T-helper 9 cell (primary cell): ENCODE measurements at places on chromosomes 5 and 9.

- no peak for DNase-seq
Measured at GRCh38 chr5:113161806-113162205, 185.2 kb downstream of the DCP2 start.

DNA sequence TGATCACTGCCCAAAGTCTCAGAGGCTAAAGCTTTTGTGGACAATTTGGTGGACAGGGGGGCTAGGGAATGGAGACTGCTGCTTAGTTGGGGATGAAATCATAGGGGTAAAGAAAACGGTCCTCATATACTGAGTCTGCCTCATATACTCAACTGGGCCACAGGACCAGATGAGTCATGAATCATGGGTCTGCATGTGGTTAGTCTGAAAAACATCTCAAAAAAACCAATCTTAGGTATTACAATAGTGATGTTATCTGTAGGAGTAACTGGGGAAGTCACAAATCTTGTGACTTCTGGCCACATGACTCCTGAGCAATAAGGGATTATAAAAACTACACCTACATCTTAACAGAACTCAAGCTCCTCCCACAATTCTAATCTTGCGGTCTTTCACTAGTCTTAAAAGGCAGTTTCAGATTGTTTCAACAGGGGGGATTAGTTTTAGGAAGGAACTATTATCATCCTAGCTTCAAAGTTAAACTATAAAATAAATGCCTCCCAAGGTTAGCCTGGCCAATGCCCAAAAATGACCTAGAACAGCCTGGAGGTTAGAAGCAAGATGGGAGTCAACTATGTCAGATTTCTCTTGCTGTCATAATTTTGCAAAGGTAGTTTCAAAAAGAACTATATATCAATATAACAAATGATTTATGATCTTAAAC, 17.5 kb downstream of the TMEM161B start:
- no peak for DNase-seq

DNA sequence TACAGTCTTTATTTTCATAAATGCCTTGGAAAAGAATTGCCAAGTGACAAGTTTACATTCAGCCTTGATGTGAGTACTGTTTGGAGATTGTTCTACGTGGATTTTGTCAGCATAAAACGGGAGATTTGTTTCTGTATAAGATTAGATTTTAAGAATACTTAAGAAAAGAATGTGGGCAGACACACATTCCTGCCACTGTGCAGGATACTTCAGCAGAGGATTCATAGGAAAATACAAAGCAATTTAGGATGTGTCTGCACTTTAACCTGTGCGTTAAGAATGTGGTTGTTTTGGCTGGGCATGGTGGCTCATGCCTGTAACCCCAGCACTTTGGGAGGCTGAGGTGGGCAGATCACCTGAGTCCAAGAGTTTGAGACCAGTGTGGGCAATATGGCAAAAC, 37.2 kb downstream of the GPR107 start:
- no peak for DNase-seq

DNA sequence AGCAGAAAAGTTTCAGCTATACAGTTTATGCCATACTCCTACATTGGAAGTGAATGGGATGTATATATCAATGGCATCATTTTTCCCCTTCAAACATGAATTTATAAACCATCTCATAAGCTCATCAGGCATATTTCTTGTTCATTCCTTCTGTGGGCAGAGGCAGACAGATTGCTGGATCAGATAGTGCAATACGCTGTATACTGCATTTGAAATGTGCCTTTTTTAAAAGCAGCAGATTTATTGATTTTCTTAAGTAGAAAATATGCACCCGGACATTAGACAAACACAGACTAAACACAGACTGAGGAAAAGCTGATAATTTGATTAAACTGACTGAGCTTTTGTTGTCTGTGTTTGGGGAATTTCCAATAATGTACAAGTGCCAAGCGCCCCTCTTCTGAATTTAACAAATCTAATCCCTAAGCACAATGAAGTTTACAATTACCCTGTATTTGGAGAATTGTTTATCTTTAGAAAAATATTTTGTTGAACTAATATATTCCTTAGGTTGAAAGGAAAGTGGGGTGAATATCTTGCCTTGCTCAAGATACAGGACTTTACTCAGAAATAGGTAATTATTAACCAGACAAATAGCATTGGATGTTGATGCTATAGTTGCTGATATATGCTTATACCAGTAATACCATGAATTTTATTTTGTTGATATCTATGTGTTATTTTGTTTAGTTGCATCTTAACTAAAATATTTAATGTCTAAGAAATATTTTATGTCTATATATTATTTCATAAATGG, 566.6 kb upstream of the MEF2C start:
- no peak for DNase-seq

GRCh38 chr5:77235846-77236721, 25.6 kb downstream of the PDE8B start:
- DNase-seq, result no peak

- DNase-seq, result no peak
Measured at GRCh38 chr5:54146916-54147315, 163.5 kb downstream of the ARL15 start.

DNA sequence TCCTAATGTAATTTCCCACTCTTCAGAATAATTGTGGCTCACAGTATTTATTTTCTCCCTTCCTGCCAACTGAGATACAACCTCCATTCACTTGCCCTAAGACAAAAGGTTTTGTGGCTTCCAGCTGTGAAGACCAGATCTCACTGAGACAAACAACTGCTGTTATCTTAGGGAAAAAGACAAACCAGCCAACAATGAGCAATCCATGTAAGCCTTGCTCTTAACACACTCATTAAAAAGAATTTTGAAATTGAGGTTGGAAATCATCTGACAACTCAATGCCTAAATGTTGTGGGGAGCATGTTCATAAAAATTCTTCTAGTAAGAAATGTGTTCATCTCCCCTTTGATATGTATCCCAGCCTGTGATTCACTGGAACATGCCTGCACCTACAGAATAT, 132.9 kb downstream of the ADAMTSL1 start:
- no peak for DNase-seq

DNA sequence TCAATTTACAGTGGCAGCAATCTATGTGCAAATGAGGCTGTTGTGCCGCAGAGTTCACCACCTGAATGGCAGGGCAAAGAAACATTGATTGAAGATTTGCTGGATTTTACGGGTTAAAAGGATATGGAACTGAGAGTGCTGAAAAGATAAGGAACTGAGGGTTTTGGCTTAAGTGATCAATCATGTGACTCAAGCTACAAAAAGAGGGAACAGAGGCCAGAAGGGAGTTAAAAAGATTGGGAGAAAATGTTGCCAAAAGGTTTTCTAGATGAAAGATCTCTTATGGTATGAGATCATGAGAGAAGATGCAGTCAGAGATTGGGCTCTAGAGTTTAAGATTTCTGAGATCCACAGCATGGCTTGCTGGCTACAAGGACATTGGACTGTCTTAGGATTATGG, 7.9 kb upstream of the RIMOC1 start:
- no peak for DNase-seq

- DNase-seq, result no peak
Measured at GRCh38 chr5:171745602-171746001, 40.0 kb upstream of the SMIM23 start.

DNA sequence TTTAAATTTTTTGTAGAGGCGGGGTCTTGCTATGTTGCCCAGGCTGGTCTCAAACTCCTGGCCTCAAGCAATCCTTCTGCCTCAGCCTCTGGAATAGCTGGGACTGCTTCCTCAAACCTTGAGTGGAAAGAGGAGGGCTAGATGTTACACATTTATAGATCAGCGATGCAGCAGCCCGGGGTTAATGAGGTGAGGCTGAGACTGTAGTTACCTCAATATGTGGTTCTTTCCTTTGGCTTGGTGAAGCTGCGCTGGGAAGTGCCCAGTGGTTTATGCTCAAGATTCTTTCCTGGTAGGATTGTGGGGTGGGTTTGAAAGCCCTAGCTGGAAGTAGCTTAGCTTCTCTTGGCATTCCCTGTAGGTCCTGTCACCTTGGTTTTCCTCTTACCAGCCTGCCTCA, 22.5 kb downstream of the ZNF618 start:
- DNase-seq, result no peak

DNA sequence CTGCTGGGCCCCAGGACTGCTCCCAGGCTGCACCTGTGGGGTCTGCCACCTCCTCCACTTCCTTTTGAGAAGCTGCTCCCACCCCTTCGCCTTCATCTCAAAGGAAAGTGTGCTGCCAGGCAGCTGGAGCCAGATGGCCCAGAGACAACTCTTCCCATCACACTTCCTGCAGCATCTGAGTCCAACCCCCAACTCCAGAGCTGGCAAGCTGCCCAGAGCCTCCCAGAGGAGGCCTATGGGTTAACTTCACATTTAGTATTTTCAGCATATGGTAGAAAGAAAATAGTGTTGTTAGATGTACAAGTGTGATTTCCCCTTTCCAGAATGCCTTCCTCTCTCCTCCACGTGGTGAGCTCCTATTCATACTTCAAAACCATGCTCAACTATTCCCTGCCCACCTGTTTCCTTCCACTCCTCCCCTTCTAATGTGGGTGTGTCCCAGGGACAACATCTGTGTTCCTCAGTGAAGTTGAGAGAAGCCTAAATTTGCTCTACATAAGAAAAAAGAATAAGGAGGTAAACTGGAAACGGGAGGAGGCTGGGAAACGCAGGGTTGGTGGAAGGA, 38.6 kb upstream of the KCNMB1 start:
- DNase-seq, result no peak

DNA sequence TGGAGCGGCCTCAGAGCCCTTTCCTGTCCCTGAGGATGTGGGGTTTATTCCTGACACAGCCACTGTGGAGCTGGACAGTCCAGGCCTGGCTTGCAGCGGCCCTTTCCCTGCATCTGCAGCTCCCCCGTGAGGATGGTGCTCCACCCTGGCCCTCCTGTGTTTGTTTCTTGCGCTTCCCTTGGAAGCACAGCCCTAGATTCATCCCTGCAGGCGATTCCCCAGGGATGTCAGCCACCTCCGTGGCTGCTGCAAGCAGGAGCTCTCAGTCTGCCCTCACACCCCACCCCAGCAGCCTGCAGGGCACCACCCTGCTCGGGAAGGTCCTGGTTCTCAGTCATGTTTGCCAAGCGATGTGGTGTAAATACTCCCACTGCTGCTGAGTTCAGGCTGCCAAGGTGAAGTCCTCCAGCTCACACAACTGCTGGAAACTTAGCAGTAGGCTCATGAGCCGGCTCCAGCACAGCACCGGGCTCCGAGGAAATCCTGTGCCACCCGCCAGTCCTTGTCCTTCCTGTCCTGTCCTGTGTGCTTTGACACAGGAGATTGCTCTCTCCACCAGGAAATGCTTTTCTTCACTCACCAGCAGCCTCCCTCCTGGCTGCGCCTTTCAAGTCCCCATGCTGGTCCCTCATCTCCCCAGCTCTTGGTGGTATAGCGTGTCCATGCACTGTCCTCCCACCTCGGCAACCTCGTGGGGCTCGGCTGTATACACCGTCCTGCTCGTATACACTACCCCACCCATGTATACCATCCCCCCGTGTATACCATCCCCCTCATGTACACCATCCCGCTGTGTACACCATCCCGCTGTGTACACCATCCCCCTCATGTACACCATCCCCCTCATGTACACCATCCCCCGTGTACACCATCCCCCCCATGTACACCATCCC, 16.2 kb downstream of the ROPN1L start:
- DNase-seq, result no peak

GRCh38 chr9:77710316-77710715, 62.2 kb upstream of the GNA14 start:
- DNase-seq, result no peak

GRCh38 chr9:4831944-4832343, 39.2 kb downstream of the RCL1 start:
- DNase-seq, result no peak

DNA sequence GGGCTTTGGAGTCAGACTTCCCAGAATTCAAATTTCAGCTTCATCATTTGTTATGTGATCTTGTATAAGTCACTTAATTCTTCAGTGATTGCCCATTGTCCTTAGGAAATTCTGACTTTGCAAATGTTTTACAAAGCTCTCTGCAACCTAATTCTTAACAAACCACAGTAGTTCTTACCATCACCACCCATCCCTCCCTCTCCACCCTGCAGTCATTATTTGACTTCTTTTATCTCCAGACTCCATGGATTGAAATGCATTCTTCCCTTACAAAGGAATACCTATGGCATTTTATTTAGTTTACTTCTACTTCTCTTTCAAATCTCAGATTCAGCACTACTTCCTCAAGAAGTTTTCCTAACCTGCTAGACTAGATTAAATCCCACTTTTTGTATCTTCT, 23.1 kb downstream of the SHLD3 start:
- no peak for DNase-seq

DNA sequence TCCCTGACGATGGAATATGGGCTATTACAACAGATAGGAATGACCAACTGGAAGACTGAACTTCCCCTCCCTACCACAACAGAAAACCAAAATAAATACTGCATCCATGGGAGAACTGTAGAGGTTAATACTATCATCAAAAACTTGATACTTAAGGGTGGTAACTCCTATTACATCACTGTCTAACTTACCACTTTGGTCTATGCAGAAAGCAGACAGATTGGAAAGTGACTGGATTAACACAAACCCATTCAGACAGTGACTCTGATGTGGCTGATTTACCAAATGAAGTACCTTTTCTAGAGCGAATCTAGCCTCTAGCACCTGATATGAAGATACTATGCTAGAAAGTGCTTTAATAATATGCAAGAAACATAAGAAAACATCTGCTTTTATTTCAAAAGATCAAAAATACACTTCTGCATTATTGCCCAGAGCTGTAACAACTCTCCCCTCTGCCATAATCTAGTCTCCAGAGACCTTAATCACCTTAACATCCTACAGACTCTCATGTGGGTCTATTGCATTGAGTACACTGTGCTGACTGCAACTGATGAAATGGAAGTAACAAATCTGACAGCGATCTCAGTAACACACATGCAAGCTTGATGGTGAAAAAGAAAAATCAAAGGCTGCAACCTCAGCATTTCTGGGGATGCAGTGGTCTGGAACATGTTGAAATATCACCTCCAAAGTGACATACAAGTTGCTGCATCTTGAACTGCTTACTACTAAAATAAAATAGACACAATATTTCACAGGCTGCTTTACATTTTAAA, 62.7 kb downstream of the EPB41L4A start:
- no peak for DNase-seq

- DNase-seq, result no peak
Measured at GRCh38 chr5:56176155-56176798, 56.9 kb downstream of the ANKRD55 start.

GRCh38 chr9:111197256-111197655, 132.8 kb downstream of the OR2K2 start:
- DNase-seq, result no peak

- DNase-seq, result no peak
Measured at GRCh38 chr5:157473383-157474320, 13.6 kb downstream of the NIPAL4 start.

GRCh38 chr9:19620326-19620725, 168.5 kb downstream of the SLC24A2 start:
- DNase-seq, result no peak

GRCh38 chr9:30584559-30584958, 1799.9 kb upstream of the ACO1 start:
- DNase-seq, result no peak

DNA sequence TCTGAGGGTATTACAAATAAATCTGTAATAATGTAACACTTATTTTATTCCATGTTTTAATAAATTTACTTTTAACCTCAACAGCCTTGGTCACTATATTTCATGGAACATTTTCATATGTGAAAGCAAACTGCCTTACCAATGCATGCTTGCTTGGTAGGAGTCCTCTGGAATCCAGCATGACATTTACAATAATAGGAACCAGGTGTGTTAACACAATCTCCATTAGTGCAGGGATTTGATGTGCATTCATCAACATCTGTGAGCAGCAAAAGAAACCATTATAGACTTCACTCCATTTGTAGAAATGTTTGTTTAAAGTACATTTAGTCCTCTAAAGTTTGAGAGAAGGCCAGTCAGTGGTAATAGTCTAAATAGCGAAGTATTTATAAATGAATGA, 159.4 kb downstream of the FBN2 start:
- no peak for DNase-seq
